Fibroblast of skin of left quadriceps (primary cell): ENCODE measurements at places on chromosomes 2 and 18.

GRCh38 chr18:12296087-12296403 lies 12.0 kb upstream of the TUBB6 start:
- no peak for DNase-seq

DNA sequence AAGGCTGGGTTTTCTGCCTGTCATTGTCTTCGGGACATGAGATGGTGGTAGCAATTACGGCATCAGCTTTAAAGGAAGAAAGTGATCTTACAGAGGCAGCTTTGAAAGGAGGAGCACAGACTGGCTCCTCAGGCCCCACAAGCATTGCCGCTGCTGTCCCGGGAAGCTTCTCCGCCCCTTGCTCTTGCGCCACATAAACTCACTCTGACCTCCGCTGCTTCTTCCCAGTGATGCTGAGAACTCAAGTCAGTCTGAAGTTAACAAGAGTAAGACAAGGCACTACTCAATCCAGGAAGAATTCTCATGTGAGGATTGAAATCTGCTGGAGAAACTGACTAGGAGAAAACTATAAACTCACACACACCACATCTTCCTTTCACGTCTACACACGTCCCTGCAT lies 112.4 kb upstream of the RIOK3 start:
- DNase-seq, result no peak

- DNase-seq, result no peak
These were observed 66.3 kb downstream of the MYO5B start for GRCh38 chr18:50128506-50129271.

DNA sequence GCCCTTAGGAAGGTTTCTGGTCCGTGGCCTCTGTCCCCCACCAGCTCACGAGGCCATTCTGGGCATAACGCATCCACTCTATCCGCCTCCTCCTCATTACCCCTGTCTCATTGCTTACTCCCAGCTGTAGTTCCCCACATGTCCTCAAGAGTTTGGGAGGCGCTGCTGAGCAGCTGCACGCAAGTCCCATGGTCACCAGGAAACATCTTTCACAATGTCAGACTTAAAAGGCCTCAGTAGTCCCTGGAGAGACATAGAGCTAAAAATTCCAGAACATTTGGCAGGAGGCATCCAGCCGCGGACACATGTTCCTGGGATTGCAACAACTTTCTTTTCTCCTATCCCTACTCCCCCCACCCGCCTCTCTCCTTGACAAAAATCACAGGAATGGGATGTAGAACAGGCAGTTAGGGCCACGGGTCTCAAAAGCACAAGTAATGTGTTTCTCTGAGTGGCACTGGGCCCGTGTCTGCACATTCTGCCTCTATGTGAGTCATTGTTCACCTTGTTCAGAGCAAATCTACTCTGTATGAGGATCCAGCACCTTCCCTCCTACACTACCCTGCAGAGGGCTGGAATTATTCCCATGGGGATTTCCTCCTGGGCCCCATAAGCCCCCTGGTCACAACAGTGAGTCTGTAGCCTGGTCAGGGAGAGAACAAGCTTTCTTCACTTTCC lies 8.1 kb downstream of the LBH start:
- DNase-seq, result peak; percentile 89

GRCh38 chr18:38116716-38117115 lies 551.1 kb upstream of the CELF4 start:
- no peak for DNase-seq

- no peak for DNase-seq
These were observed 32.1 kb upstream of the SPAG16 start for GRCh38 chr2:213252206-213252605.

DNA sequence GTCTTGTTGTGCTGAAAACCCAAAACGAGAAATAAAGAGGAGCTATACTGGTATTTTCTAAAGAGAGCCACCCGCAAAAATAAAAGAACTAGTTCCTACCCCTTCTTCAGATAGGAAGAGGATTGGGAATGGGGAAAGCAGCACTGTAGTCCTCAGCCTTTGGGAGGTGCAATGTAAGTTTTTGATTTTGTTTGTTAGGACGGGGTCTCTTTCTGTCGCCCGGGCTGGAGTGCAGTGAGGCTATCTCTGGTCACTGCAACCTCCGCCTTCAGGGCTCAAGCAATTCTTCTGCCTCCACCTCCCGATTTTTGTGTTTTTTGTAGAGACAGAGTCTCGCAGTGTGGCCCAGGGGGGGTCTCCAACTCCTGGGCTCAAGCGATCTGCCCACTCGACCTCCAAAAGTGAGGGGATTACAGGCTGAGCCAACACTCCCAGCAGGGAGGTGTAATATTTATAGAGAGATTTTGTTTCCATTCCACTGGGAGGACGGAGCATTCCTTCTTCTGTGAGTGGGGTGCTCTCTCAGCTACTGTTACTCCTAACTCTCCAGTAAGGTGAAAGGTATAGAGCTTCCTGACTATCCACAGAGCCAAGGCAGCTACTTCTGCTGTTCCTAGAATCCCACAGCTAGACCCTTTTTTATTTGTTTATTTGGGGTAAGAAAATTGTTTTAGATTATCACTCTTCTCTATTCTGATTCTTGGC lies 13.1 kb upstream of the GULP1 start:
- no peak for DNase-seq

GRCh38 chr2:231394211-231395141 lies 1.0 kb upstream of the B3GNT7 start:
- no peak for DNase-seq

DNA sequence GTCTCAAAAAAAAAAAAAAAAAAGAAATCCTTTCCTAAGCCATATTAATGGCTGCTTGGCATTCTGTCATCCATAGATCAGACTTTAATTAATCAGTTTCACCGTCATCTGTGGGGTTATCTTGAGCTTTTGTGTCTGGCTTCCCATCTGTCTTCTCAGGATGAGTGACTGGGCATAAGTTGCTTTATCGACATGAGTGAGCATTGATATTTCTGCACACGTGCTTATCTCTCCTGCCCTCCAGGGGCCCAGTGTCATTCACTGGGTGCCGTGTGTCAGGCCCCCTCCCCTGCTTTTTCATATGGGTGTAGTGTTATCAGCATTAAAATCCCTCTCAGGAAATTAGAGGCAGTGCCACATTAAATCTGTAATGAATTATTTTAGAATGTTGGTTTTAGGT lies 65.6 kb downstream of the SH3BP4 start:
- DNase-seq, result no peak

- DNase-seq, result no peak
These were observed 80.5 kb upstream of the OTOF start for GRCh38 chr2:26558271-26559043.

DNA sequence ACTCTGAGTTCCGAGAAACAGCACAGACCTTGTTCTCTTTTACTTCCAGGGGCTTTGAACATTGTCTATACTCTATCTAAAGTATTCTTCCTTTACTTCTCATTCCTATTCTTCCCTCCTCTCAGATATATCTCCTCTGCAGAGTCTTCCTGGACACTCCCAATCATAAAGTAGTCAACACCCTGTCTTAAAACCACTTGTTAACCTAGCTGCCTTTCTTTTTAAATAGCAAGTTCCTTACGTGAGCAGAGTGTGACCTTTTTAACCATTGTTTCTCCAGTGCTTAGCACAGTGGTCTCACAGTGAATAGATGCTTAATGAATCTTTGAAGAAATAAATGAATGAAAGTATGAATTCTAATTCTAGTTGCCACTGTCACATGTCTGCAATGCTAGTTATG lies 47.4 kb downstream of the PTRHD1 start:
- no peak for DNase-seq

DNA sequence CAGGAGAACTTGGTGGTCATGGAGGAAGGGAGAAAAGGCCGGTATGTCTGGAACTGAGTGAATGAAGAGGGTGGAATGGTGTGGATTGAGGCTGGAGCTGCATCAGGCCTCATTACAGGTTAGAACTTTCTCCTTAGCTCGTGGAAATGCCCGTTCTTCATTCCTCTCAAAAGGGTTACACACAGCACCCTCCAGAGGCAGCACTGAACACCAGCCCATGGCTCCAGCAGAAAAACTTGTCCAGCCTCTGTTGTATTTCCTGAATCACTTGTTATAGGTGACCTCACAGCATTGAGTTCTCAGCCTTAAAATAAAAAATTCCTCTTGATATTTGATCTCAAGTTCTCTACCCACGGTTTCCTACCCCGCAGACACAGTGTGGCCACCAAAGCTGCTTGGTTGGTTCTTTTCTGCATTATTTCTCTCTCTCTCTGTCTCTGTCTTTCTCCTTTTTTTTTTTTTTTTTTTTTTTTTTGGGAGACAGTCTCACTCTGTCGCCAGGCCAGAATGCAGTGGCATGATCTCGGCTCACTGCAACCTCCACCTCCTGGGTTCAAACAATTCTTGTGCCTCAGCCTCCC lies 89.6 kb downstream of the ITGB1BP1 start:
- DNase-seq, result peak; percentile 51

- DNase-seq, result no peak
These were observed 206.4 kb upstream of the ID2 start for GRCh38 chr2:8475349-8476031.

DNA sequence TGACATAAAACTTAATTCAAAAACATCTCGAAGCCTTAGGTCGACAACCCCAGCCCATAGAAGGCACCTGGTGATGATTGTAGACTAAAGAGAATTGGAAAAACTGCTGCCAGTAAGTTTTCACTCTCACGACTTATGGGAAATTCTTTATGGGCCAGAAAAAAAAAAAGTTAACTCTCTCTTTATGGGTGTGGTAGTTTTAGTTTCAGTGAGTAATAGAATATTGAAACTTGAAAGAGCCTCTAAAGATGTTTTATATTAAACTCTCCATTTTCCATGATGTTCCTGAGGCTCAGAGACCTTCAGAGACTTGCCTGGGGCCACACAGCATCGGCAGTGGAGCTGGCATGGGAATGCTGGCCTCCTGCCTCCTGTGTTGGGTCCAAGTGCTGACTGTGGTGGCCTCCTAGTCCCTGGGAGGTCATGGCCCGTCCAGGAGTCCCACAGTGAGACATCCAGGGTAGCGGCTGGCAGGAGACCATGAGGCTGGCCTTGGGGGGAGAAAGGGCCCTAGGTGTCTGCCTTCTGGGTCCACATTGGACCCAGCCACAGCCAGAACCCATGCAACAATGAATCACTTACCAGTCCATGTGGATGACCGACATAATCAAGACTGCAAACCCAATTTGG lies 158.9 kb downstream of the SEPTIN10 start:
- DNase-seq, result no peak

GRCh38 chr2:31302940-31303563 lies 69.1 kb downstream of the EHD3 start:
- DNase-seq, result no peak

GRCh38 chr18:49185623-49186022 lies 234.9 kb upstream of the SMAD7 start:
- DNase-seq, result no peak

GRCh38 chr2:201795607-201796477 lies 10.5 kb upstream of the CDK15 start:
- DNase-seq, result peak; percentile 45

GRCh38 chr2:203756161-203756560 lies 49.7 kb downstream of the CD28 start:
- no peak for DNase-seq

GRCh38 chr18:2846636-2847316 lies at the start of gene EMILIN2:
Gene EMILIN2 (plus strand): TSS chr18:2847006. CDS start chr18:2847189, 183 bp downstream.
- DNase-seq, result peak; percentile 54

- DNase-seq, result no peak
These were observed 160.8 kb upstream of the HAAO start for GRCh38 chr2:42953216-42953615.

DNA sequence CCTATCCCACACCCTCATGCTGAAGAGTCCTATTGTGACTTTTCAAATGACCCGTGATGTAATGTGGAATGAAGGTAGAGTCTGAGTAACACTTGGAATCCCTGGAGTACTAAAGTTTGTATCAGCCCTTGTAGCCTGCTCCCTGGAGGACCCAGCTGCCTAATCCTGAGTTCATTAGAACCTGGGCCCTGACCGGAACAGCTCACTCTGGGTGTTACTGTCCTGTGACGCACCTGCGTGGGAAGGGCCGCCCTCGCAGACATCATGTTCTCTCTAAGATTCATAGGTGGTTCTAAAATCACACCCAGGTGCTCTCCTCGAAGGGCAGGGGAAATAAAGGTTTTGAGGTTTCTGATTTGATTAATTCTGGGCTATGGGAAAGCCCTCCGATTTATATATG lies 62.3 kb downstream of the NCK2 start:
- DNase-seq, result no peak

DNA sequence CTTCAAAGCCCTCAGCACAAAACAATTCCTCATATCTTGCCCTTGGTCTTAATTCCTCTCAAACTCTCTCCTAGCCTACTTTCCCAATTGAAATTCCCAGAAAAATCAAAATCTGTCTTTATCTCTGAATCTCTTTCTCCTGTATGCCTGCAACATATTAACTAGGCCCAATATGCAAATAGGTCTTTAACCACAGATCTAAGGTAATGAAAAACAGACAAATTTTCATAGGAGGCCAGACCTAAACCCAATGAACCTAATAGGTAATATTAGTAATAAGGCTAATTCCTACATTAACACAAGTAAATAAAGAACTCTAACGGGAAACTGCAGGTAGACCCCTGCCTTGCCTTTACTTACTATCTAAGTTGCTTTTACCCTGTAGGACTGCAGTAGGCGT lies 41.4 kb downstream of the WDR33 start:
- DNase-seq, result no peak

- no peak for DNase-seq
These were observed 516.7 kb downstream of the NR4A2 start for GRCh38 chr2:155815851-155816250.

DNA sequence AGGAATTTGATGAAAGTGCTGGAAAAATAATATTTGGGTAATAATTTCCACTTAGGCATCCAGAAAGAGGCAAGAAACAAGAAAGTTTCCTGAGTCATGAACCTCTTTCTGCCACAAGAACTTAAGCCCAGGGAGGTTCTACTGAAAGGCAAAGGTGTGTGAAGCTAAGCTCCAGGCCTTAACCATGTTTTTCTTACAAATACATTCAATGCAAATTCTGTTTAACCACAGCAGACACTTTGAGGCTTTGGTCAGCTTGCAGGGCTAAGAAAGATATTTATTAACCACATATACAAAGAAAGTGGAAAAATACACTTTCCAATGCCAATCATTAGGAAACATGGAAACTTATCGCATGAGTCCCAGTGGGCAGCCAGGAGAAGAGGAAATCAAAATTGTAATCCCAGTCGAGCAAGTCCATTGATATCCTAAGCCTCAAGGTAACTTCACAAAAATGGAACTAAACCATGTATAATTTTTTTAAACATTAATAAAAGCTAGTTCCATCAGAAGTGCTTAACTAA lies 68.3 kb downstream of the PIEZO2 start:
- no peak for DNase-seq
